Activated CD4-positive, alpha-beta T cell treated with anti-CD3 and anti-CD28 coated beads, Interleukin-2, amount 50 U/mL, for 1 hour (primary cell): ENCODE measurements at places on chromosomes 6 and 20.

- DNase-seq: no peak
Observed at GRCh38 chr6:101401792-101402621, 8.5 kb downstream of the GRIK2 start.

DNA sequence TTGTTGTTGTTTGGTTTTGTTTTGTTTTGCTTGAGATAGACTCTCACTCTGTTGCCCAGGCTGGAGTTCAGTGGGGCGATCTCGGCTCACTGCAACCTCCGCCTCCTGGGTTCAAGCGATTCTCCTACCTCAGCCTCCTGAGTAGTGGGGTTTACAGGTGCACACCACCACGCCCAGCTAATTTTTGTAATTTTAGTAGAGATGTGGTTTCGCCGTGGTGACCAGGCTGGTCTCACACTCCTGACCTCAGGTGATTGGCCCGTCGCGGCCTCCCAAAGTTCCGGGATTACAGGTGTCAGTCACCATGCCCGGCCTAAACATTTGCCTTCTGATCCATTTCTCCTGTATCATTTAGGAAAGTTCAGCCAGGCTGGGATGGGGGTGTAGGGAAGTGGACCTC lies 17.7 kb downstream of the DUSP22 start:
- no peak for DNase-seq

DNA sequence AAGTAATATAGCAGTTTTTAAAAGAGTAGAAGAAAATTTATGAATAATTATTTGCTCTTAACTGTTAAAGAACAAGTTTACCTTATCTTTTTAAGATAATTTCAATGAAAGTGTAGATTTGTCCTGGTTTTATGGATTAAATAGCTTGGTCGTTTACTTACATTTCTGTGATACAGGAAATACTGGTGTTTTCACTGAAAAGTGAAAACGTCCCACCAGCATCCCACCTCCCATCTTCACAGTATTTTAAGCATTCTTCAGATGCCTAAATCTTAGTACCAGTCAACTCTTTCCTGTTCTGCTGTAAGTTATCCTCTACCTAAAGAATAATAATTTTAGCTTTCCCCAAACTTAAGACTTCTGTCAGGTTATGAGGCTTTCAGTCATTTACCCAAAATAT lies 5.8 kb downstream of the TAB2 start:
- no peak for DNase-seq

DNA sequence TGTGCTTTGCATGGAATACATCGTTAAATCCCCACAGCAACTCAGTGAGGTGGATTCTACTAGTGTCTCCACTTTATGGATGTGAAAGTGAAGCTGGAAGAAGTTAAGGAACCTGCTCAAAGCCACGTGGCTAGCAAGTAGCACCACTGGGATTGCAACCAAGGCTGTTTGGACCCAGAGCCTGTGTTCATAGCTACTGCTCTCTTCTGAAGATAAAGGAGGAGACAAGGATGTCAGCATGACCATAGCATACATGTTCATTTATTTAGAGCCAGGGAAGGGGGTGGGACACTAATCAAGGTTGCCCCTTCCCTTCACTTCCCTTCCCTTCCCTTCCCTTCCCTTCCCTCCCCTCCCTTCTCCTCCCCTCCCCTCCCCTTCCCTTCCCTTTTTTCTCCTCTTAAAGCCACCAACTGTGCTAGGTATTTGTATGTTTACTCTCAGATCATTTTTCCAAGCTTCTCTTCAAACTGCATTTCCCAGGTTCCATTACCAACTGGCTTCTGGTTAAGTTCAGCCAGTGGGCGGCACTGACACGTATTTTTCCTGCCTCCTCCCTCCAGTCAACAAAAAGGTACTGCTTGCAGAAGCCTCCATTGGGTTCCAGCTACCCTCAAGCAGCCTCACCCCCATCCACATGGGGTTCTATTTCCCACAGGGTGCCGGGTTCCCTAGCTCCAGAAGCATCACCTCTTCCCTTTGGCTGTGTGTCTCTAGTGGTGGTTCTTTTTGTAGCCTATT lies 134.9 kb downstream of the BCAS1 start:
- DNase-seq: no peak

GRCh38 chr6:85405175-85405852 lies 44.6 kb upstream of the NT5E start:
- DNase-seq: no peak
